ENCODE measurements at places on chromosomes 5 and 9. TPM values are rescaled to one million over a fixed set of nuclear protein-coding genes. Genes with fewer than 3 reads are reported as not detected.

DNA sequence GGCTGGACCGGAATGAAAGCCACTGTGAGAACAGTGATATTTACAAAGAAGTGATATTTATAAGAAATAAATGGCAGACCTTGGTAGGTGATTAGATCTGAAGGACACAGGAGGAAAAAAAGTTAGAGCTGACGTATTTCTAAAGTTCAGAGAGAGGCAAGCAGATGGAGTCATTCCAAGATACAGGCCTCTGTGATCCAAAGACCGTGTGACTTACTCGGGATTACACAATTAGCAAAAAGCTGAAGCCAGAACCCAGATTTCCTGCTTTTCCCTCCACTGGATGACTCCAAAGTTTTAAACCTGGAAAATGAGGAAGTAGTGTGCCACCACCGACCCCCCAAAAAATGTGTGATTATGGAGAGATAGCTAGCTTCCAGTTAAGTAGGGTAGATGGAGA, 3.1 kb upstream of the DOCK8 start:
- no peak for DNase-seq

DNA sequence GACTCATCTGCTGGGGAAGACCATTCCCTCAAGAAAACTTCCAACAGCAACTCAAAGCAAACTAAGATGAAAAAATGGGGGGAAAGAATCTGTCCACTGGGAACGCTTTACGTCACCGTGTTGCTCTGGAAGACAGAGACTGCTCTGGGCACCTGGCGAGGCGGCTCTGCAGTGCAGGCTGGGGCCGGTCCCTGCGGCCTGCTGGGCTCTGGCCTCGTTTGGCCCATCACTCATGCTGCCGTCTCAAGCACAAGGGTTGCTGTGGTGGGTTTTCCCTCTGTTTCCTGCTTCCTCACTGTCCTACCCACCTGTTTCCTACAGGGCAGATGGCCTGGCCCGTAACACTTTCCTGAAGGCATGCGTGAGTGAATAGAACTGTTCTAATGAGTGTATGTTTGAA, 92.9 kb upstream of the OTULINL start:
- DNase-seq, result no peak

- no peak for DNase-seq
Observed at GRCh38 chr5:147406636-147407035, 103.2 kb downstream of the DPYSL3 start.

DNA sequence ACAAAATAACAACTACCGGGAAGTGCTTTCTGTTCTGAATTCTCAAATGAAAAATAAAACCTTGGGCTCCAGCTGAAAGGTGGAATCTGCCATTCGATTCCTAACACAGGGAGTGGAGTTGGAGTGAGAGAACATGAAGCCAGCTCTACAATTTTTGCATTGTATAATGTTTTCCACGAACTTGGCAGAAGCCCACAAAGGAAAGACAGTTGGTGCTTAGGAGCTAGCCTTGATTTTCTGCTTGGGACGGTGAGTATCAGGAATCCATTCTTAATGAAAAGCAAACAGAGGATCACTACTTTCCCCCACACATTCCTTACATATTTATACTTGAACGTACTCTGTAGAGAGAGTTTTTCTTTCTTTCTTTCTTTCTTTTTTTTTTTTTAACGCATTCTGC, 74.2 kb upstream of the FBXL7 start:
- no peak for DNase-seq

GZMA gene
- total RNA-seq, result 13.4 TPM

GCNT4 gene
- total RNA-seq, result 6.8 TPM

IQGAP2 gene
- total RNA-seq, result 34.3 TPM

CDC25C gene
- not detected for total RNA-seq

All from CD8-positive, alpha-beta T cell (primary cell).